HTR-8/SVneo (cell line): ENCODE measurements at places on chromosomes 1 and 21.
A peak's percentile ranks its signal among the peaks of the same experiment; 100 is the strongest.

DNA sequence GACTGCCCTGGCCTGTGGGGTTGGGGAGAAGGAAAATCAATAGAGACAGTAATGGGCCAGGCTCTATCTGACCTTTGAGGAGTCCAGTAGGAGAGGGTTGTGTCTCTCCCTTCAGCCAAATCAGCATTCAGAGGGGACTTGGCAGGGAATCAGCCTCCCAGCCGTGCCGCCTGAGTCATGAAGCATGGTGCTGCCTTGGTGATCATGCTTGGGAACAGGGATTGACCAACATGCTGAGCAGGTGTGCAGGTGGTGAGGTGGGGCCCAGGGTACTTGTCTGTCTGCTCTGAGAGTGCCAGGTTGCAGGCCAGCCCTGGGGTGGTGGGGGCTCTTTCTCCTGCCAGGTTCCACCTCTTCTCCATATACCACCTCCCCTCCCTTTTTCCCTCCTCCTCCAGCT lies 58.9 kb upstream of the TLR5 start:
- no peak for DNase-seq

- DNase-seq, result no peak
Measured at GRCh38 chr1:62452951-62453350, 16.1 kb downstream of the USP1 start.

DNA sequence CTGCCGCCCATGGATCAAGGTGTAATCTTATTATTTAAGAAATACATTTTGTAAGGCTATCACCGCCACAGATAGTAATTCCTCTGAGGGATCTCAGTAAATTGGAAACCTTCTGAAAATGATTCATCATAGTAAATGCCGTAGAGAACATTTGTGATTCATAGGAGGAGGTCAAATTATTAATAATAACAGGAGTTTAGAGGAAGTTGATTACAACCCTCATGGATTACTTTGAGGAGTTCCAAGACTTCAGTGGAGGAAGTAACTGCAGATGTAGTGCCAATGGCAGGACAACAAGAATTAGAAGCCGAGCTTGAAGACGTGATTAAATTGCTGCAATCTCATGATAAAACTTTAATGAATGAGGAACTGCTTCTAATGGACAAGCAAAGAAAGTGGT lies 280.1 kb downstream of the PTPRC start:
- no peak for DNase-seq

DNA sequence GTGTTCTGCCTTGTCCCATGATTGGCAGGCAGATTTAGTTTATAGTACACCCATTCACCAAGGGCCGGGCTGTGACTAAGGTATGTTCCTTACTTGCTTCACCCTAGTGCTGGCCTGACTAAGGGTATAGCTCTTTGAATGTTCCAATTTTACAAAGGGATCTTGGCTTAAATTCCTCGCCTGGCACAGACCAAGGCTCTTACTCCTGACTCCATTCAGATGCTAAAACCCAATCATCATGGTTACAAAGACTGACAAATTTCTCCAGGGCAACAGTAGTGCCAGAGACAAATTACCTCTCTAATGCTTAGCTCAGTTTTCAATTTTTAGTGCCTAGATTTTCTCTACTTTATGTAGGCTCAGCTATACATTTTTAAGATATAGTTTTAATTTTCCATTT lies 11.5 kb upstream of the C1orf53 start:
- DNase-seq, result no peak

- DNase-seq, result no peak
Measured at GRCh38 chr1:56036479-56036878, 542.9 kb downstream of the PLPP3 start.

DNA sequence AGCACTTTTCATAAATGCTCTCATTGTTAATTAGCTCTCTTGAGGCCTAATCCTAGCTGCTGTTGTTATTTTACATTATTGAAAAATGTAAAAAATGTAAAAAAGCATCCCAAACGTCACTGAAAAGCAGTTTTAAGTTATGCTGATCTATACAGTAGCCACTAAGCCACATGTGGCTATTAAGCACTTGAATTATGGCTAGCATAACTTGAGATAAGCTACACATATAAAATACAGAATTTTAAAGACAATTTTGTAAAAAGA lies 18.4 kb upstream of the DNASE2B start:
- no peak for DNase-seq

- DNase-seq, result no peak
Measured at GRCh38 chr1:4754816-4755215, 100.4 kb downstream of the AJAP1 start.

DNA sequence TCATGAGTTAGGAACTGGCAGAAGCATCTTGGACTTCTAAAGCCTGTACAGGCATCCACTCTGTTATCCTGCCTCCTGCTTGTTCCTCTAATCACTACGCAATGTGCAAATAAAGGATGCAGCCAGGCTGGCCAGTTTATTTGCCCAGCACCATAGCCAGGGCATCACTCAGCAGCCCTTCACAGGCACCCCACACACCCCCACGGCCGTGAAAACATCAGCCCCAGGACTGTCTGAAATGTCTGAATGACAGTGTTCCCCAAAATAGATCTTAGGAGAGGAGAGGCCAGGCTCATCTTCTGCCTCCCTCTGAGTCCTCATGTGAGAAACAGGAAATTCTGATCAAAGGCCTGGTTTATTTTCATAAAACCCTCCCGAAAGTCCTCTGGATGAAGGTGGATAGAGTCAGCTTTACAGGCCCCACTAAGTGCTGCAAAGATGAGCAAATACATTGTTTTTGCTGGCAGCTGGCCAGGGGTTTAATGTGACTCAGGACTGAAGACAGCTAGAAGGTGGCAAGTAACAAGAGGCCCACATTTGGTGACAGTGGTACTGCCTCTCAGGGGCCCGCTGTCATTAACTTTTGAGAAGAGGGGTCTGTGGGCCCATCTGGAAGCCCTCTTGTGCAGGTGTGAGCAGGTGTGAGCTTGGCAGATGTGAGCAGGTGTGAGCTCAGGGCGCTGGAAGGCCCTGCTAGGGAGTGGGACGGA lies 32.9 kb downstream of the GRHL3 start:
- DNase-seq, result no peak

DNA sequence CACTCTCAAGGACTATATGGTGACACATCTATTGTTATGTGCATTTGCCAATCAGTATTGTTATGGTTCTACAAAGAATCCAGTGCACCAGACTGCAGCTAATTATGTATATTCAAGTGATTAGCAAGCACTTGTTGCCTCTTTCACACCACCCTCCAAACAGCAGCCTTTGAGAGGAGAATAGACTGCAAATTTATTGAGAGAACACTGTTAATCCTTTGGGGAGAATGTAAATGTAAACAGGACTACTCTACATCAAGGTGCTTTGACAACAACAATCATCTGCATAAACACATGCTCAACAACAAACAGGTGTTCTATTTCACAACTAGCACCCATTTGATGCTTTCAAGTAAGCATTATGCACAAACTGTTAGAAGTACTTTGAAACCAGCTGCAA lies 117.4 kb downstream of the AKT3 start:
- no peak for DNase-seq

- DNase-seq, result peak; percentile 10
Measured at GRCh38 chr1:70429219-70429618, 18.2 kb downstream of the CTH start.

DNA sequence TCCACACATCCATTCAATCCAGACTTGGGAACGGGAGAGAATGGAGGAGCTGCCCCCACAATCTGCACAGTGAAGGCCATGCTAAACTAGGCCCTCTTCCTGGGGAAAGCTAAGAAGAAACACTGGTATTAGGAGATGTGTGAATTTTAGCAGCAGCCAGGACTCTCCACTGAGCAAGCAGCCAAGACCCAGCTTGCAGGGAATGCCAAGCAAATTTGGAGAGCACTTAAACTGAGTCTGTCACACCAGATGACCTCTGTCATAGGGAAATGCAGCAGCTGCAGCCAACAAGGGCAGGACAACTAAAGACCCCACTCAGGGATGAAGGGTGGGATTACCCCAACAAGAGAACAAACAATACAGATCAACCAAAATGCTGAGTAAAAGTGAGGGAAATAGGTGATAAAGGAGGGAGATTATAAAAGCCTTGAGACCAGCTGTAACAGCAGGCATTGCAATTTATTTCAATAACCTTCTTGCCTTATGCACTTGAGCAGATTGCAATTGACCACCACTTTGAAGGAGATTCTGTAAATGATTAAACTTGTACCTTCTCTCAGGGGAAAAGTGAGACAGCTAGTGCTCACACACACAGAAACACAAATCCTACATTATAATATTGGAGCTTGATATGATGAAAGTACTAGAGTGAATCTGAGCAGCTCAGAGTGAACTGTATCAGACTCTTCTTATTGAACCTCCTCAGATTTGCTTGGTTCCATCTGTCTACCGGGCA lies 2.5 kb upstream of the CLCA1 start:
- DNase-seq, result no peak

- DNase-seq, result no peak
Measured at GRCh38 chr1:66351478-66351877, 182.5 kb upstream of the SGIP1 start.

DNA sequence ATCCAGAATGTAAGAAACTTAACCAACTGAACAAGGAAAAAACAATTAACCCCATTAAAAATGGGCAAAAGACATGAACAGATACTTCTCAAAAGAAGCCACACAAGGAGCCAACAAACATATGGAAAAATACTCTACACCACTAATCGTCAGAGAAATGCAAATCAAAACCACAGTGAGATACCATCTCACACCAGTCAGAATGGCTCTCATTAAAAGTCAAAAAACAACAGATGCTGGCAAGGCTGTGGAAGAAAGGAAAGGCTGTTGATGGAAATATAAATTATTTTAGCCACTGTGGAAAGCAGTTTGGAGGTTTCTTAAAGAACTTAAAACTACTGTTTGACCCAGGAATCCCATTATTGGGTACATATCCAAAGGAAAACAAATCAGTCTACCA lies 51.2 kb downstream of the RGS4 start:
- DNase-seq, result no peak

DNA sequence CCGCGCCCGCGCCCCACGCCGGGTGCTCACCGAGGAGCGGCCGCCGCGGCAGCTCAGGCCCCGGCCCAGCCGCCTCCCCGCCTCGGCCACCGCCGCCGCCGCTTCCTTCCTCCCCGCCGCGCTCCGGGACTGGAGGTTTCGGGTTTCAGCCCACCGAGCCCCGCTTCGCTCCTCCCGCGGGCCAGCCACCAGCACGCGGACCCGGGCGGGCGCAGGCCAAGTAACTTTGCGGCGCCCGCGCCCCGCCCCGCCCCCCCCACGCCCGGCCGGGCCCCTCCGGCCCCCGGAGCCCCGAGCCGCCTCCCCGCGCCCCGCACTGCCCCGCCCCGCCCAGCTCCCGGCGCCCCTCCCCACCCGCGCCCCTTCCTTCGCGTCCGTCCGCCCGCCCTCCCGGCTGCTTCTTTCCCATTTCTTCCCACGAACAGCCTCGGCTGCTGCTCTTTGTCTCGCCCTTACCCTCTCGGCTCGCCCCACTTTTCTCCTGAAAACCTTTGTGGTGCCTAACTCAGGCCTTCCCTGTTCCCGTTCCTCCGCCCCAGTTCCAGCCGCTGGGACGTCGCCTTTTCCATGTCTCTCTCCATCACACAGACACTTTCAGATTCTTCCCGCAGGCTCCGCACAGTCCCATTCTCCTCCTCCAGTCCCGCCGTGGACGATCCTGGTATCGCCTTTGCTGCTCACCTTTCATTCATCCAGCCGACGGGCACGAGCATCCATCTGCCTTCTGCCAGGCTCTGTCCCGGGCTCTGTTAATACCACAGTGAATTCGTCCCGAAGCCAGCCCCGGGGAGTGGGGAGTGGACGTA lies at the start of gene GPR161:
TSS of gene GPR161 (minus strand) at position 222 of the 806 bp plus-strand sequence. CDS start 32,080 bp downstream, outside the sequence.
- peak; percentile 54 for DNase-seq

DNA sequence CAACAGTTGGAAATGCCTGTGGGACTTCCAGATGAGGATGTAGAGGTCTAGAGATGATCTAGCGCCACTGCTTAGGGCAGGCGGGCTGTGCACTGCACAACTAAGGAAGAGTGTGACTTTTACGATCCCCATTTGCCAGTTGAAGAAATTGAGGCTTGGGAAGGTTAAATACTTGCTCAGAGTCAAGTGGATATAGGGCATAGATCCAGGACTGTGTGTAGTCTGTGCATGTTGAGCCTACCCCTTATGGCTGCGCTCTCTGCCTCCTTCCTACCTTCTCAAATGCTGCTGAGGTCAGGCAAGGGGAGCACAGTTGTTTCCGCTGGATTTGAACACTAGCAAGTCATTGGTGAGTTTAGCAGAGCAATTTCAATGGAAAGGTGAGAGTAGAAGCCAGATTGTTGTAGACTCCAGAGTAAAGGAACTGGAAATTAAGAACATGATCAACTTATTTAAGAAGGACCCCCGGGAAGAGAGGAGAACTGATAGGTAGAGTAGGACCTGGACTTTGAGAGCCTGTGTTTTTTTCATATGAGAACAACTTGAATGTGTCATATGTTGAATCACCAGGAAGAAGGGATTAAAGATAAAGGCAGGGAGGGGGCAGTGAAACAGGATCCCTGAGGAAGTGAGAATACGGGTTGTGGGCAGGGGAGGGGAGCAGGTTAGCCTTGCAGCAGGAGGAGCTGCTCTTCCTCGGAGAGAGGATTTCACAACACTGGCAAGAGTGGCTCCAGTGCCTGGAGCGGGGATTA lies 2.7 kb downstream of the CAPN2 start:
- peak; percentile 93 for DNase-seq
